NCI-H1105 (cell line): ENCODE measurements at places on chromosomes 16 and 17.

DNA sequence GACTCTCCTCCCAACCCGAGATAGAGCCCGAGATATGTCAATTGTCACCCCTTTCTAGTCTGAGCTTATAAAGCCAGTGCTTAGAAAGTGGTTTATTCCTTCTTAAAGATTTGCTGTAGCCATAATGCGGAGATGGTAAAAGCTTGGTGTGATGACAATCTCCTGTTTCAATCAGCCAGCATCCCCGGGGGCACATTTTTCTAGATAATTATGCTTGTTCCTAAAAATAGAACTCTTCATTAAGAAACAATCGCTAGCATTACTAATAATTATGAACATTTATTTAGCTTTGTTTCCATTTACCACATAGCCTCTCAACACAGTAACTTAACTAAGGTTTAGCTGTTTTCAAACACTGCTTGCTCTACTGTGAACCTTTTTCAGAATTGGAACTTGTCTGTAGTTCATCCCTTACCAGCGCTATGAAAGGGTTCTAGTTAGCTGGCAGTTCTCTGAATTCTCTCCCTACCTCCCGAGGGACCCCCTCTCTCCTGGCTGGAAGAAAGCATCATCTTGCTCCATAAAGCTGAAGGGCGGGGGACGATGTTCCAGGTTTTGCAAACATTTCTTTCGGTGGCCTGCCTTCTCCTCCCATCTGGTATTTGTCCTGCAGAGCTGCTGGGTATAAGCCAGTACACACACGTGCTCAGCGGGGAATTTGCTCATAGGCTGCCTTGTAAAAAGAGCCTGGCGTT lies 922 bp upstream of the MRPL58 start:
- DNase-seq, result no peak

GRCh38 chr16:31364421-31364820 lies 9.4 kb downstream of the ITGAX start:
- DNase-seq, result no peak

GRCh38 chr17:42338427-42338985 lies 49.7 kb downstream of the STAT3 start:
- no peak for DNase-seq

DNA sequence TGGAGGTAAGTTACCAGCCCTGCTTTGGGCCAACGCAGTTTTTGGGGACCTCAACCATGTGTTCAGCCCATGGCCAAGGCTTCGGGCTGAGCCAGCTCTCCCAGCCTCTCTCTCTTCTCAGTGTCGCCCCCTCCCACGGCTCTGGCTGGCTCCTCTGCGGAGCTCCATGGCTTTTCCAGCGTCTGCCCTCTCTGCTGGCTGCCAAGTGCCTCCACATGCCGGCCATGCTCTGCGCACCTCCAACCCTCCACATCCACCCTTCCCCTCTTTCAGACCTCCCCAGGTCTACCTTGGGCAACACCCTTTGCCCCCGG lies 23.2 kb downstream of the COTL1 start:
- DNase-seq, result no peak

- no peak for DNase-seq
These were observed 744 bp downstream of the CMIP start for GRCh38 chr16:81445143-81445961.

DNA sequence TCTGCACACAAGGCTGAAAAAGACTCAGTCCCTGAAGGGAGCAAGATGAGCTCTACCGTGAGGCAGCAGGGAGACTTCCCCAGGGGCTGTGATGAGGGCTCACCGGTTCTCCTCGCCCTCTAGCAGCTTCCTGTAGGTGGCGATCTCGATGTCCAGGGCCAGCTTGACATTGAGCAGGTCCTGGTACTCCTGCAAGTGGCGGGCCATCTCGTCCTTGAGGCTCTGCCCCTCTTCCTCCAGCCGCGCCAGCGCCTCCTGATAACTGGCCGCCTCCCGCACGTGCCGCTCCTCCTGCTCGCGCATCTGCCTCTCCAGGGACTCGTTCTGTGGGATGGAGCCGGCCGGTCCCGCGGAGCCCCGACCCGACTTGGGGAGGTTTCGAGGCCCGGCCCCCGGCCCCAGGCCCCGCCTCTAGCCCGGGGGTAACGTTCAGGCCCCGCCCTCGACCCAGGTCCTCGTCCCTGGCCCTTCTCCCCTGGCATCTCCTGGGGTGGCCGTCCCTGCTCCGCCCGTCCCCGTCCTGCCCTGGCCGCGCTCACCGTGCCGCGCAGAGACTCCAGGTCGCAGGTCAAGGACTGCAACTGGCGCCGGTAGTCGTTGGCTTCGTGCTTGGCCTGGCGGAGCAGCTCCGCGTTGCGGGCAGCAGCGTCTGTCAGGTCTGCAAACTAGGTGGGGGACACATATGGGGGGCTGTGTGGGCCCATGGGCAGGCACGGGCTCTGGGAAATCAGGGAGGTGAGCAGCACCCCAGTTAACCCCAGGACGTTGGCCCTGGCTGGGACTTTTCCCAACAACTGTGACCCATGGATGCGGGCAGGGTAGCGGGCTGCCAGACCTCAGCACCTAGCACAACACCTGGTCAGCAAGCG lies 3.9 kb downstream of the GFAP start:
- DNase-seq, result peak; percentile 6

- DNase-seq, result no peak
These were observed 91.3 kb upstream of the CLEC3A start for GRCh38 chr16:77931058-77931457.

DNA sequence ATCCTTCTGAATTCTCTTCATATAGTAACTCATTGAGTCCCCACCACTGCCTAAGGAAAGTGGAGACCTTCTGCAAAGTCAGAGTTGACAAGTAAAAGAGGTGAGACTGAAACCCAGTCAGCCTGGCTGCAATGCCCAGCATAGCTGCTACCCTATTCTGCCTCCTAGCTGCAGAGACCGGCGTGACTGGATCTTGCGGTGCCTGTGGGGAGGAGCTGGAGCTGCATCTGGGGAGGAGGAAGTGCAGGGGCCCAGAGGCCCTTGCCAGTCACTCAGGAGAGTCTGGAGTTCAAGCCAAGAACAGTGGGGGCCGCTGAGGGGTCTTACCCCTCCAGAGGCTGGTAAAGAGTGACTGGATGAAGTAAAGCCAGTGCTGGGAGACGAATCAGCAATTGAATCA lies 35.0 kb upstream of the ZNF423 start:
- no peak for DNase-seq

GRCh38 chr16:73750639-73751038 lies 546.0 kb upstream of the PSMD7 start:
- DNase-seq, result no peak

GRCh38 chr16:54521327-54521726 lies 234.7 kb upstream of the IRX3 start:
- DNase-seq, result no peak

- peak; percentile 91 for DNase-seq
These were observed 64.5 kb downstream of the CYLD start for GRCh38 chr16:50806099-50807062.

DNA sequence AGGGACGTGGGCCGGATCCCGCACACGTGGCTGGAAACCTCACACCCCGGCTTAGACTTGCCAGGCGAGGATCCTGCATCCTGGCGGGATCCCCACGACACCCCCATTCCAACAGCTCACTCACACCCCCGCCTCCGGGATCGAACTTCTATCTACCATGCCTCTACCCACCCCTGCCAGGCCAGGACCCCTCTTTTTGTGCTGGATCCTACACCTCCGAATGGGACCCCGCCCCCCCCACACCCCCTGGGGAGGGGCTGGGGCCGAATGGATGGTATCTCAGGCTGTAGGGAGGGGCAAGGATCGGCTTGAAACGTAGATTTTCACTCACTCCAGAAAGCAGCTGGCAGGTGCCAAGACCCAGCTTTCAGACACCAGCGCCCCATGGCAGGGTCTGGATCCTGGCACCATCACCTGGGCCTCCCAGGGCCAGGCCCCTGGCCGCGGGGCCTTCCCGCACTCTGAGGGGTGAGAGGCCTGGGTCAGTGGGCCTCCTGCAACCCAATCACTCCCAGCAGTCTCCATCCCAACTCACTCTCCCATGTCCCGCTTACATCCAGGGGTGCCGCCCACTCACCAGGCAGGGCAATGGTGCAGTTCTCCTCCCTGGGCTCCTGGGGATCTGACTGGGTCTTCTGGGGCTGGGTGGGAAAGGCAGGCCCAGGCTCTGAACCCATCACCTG lies 6.7 kb downstream of the PRSS36 start:
- no peak for DNase-seq

- no peak for DNase-seq
These were observed 981 bp upstream of the CEP131 start for GRCh38 chr17:81223762-81224130.

DNA sequence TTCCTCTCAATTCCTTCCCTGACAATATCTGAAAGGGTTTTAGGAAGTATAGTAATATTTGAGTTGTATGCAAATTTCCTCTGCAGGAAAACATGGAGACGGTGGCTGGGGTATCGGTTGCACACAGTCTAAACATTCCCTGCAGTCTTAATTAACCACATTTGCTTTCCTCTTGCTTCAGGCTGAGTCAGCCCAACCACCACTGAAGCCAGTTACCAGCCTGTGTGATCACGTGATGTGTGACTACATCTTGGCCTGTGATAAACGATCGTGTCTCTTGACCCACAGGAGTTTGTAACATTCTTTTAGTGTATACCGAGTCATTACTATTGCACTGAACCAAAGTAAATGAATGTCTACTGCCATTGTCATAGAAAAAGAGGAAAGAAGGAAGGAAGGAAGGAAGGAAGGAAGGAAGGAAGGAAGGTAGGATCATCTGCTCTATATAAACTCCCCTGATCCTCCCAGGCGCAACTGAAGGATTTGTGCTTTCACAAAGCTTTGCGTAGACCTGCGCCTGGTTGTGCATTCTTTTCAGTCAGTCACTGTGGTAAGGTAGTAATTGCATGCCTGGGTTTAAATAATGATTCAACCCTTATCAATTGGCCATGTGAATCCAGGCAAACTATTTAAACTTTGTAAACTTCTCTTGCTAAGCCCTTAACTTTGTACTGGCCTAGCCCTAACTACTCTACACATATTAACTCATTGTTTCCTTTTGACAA lies 280.6 kb upstream of the SALL1 start:
- no peak for DNase-seq
